ELF-1 (cell line): ENCODE measurements at places on chromosomes 7 and 10.

GRCh38 chr10:4650582-4650981 is 175.4 kb upstream of the AKR1E2 start:
- DNase-seq = no peak

- no peak for DNase-seq
These were observed 70.4 kb downstream of the RALA start for GRCh38 chr7:39693812-39694211.

- no peak for DNase-seq
These were observed 11.7 kb downstream of the ORAI2 start for GRCh38 chr7:102444961-102445673.

GRCh38 chr7:85115006-85115405 is 71.8 kb downstream of the SEMA3D start:
- DNase-seq = no peak

DNA sequence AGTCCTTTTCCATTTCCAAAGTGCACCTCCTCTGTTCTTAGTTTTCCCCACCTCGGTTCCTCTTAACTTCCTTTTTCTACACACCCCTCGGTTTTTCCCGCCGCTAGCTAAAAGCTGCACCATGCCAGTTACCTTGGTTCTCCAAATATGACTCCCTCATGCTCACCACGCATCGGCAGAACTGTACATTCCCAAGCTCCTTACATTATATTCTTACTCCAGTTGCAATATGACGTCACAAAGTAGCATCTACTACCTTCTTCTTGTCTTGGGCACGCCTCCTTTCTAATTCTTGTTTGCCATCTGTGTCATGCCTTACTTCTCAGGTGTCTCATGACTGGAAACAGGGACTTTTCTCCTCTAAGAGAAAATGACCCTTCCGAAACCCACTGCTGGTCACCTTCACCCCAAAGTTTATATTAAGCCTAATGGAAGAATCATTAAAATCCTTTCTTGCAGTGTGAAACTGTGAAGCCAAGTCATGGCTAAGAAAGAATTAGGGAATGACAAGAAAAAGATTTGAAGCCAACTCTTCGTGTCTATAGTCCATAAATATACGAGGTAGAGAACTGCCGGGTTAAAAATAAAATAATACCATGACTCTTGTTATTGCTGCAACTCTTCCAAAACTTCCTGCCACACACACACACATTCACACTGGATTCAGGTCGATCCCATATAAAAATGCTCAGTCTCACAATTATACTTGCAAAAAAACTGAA is 1.7 kb downstream of the ESYT2 start:
- no peak for DNase-seq

DNA sequence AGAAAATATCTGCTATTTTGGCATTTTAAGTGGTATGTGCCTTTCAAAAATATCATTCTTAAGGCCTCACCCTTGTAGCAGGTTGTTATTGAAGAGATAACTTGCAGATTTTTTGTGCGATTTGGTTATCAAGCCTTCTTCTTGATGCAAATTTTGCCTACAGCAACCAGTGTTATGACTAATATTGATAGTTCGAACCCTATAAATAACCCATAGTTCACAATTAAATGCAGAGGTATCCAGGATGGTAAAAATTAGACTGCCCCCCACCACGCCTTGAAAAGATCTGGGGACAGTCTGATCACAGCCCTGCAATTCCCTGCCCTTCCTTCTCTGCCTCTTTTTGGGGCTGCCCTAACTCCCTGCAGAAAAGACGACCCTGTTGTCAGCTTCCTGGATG is 28.4 kb upstream of the RAPGEF5 start:
- DNase-seq = no peak

GRCh38 chr7:140881507-140882228 is 43.1 kb downstream of the BRAF start:
- no peak for DNase-seq

- no peak for DNase-seq
These were observed 15.3 kb downstream of the NKX2-3 start for GRCh38 chr10:99548041-99548530.

GRCh38 chr10:132332433-132332754 is 401 bp downstream of the LRRC27 start:
- DNase-seq = no peak

- DNase-seq = no peak
These were observed 5.8 kb downstream of the MRC1 start for GRCh38 chr10:17814973-17815372.

- DNase-seq = no peak
These were observed 199.7 kb downstream of the IMMP2L start for GRCh38 chr7:111362506-111363054.

DNA sequence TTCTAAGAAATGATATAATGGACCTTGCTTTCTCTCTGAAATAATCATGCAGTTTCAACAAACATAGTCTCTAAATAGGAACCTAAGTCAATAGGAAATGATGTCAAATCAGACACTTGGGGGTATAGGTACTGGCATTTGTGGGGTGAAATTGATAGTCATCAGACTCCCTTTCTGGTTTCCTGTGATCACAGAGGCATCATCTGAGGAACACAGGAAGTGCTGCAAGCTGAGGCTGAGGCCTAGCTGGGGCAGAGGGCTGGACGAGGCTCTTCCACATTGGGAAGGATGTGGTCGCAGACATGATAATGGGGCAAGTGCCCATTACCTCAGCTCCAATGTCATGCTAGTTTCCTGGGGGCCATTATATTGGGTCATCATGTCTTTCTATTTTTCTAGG is 33.5 kb upstream of the TARP start:
- no peak for DNase-seq

DNA sequence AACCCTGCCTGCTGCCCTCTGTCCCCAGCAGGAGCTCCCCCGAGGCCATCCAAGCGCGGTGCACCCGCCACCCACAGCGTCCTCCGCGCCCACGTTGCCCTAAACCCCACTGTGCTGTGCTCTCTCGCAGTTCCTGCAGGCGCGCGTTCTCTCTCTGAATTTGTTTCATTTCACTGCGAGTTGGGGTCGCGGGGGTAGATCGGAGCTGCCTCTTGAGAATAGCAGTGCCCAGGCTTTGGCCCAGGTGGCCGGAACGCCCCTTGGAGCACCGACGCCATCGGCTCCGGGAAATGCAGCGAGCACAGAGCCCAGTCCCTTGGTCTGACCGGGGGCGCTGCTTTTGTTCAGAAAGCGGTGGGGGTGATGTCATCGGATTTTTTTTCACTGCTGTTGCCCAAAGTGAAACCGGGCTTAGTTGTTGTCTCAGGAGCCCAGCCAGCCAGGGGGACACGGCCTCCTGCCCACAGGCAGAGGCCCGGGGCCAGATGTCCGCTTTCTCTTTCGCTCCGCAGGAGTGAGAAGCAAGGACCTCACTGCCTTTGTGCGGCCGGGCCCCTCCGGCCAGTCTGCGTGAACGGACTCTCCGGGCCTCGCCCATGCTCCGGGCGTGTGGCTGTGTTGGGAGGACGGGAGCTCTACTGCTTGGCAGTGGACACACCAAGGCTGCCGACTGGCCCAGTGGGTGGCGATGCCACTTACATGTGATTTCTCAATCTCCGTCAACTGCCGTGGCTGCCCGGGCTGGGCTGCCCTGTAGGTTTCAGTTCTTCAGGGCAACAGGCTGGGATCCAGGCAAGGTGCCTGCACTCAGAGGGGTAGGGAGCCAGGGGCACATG is 43.1 kb downstream of the FOXK1 start:
- DNase-seq = peak; percentile 95

DNA sequence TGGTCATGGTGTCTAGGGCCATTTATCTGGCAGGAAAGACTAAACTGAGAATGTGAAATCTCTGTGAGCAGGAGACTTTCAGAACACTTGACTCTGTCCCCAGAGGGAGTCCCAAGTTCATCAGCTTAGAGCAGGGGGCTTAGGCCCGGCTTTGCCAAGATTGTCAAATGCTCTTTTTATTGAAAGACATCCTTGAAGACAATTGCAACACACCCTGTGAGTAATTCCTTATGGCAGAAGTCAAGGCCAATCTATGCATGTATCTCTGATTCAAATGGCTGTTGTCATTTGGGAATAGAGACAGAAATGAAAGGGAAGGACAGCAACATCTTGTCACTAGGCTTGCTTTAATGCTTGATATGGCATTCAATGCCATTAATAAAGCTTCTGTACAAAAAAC is 33.7 kb downstream of the BAMBI start:
- no peak for DNase-seq

DNA sequence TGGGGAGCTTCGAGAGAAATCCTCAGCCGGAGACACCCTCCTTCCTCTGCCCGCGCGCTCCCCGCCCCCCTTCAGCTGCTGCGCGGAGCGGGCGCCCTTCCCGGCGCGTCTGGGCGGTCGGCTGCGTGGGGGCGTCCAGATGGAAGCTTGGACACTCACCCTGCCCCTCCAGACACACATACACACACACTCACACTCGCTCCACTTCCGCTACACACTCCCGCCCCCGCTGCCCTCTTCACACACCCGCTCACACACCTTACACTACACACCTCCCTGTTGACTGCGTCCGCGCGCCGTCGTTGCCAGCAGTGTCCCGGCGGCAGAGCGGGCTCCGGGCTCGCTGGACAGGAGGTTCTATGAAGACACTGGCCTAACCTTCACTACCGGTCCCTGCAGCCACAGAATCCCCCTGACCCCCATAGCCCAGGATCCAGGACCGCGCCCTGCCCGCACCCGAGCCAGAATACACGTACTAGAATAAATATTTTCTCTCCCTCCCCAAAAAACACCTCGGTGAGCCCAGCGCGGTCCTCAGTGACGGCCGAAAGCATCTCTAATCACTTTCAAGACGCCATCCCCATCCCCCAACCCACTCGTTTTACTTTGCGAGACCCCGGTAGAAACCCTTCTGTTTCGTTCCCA is 1.1 kb upstream of the EGR2 start:
- peak; percentile 41 for DNase-seq

DNA sequence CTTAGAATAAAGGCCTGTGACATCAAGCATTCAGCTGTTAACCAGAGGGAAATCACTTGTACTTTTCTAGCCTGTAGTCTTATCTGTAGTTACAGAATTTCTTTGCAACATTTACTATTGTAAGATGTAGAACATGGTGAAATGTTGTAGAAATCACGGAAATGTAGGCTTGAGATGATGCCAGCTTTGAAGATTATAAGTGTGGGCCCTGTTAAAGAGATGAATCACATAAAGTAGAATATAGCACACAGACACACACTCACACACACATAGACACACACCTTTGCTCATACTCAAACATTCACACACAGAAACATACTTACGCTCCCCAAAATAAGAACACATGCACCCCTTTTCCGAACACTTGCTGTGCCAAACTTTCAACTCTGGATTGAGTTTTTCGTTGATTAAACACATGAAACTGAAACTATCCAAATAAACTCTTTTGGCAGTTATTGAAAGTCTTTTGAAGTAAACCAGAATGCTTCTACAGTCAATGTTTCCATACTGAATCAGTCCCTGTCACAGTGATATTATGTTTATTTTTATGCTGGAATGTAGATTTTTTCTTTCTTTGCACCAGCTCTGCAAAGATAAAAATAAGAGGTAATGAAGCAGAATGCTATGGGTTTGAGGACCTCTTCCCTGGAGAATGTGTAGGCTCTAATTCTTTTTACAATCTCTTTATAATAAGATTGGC is 230.3 kb upstream of the MEOX2 start:
- DNase-seq = no peak

DNA sequence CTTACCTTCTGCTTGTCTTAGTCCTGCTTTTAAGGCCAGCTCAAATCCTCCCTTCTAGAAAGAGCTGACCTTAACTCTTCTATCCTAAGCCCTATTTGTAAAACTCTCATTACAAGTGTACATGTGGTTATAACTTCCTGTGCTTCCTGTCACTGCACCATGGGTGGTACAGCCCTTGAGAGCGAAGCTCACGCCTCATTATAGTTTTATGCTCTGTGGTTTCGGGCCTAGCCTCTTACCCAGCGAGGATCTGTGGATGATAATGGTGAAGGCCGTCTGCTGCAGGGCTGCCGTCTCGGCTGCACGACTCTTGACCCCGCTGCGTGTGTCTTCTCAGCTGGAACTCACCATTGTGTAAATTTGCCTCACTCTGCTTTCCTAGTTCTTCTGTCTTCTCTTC is 74.6 kb downstream of the CUL1 start:
- DNase-seq = no peak

DNA sequence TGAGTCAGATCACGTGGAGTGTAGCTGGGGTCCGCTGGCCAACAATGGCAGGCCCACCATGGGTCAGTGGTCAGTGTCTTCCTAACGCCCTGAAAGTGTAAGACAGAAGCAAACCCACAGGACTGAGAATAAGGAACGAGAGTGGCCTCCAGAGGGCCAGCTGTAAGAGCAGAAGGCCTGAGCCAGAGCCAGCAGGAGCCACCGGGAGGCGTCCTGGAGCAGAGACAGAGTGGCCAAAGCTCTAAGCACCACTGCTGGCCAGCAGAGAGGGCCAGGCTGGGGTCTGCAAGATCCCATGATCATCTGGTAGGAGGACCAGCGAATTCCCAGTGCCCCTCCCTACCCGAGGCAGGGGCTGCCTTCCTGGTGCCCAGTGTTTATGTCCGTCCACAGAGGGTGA is 9.2 kb downstream of the CCDC201 start:
- peak; percentile 39 for DNase-seq

DNA sequence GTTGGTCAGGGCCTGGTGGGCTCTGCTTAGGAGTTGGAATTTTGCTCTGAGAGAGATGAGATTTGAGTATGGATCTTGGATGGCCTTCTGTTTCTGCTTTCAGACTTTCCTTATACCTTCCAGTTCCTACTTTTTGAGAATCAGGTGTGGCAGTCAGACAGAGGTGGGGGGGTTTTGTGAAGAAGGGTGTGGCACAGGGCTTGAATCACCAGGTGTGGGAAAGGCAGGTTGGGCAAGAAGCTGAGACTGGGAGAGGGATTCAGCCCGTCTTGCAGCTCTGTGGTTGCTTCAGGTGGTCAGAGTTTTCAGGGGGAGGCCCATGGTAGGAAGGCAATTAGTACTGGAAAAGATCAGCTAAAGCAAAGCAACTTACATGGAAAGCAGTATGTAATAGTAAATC is 340.2 kb downstream of the LRMDA start:
- no peak for DNase-seq

DNA sequence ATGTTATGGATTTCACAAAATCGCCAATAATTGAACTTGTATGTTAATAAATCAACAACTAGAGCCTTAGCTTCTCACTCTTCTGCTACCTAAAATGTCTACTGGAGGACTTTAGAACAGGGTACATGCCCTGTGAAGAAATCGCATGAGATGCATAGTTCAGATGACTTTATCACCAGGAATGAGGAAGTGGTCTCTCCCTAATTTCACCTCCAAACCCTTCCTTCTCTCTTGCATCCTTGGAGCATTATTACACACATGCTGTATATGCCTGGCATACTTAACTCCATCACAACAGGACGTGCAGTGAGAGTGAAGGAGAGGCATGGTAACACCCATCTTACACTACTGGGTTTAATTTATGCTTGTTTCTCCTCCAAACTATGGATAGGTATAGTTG is 27.8 kb downstream of the RHEB start:
- no peak for DNase-seq
